ENCODE measurements at places on chromosomes 6 and 20.

DNA sequence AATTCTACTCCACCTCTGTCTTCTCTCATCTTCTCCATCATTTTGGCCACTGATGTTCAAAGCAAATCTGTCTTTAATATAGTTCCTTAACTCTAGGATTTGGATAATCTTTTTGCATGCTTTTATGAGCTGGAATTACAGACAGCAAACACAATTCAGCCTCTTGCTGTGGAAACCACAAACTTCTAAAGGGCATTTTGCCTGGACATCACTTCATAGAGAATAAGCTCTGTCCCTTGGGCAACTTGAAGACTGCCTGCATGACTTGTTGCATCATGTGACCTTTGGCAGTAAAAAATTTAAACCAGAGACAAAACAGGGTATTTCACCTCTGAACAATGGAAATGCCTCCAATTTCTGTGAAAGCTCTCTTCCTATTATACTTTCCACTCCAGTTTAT is 74.1 kb upstream of the HDDC2 start:
- no peak for DNase-seq

GRCh38 chr20:62337558-62338293 is 29.4 kb downstream of the LAMA5 start:
- DNase-seq = no peak

DNA sequence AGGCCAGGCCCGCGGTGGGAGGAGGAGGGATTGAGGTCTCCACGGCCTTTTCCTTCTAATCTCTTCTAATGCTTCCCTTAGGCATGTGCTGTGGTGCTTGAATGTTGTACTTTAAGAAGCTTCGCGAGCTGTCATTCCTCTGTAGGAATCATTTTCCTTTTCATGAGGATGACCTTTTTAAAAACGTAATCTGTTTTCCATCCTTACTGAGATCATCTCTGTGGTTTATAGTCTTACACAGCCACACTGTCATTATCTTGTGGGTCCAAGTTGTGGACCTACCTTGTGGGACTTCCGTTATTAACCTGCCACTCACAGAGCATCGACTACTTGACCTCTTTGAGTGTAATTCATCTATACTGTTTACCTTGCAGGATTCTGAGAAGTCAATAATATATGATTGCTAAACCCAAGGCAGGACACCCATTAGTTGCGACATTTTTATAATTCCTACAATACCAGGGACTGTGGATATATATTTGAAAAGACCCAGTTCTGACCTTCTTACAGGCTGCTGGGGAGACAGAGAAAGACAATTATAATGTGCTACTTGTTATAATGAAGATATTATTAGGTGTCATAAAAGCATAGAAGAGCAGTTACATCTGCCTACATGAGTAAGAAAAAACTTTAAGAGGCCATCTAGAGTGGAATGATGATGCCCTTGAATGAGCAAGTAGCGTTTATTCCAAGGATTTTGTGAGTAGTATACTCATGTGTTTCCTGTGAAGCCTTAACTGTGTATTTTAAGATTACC is 842 bp downstream of the SLC25A27 start:
- DNase-seq = no peak

GRCh38 chr6:47292944-47293343 is 16.8 kb downstream of the TNFRSF21 start:
- no peak for DNase-seq

All from activated CD4-positive, CD25-positive, alpha-beta regulatory T cell (primary cell).